ENCODE measurements at places on chromosomes 5 and 9.

GRCh38 chr5:56185768-56186311 is 47.3 kb downstream of the ANKRD55 start:
- no peak for DNase-seq

DNA sequence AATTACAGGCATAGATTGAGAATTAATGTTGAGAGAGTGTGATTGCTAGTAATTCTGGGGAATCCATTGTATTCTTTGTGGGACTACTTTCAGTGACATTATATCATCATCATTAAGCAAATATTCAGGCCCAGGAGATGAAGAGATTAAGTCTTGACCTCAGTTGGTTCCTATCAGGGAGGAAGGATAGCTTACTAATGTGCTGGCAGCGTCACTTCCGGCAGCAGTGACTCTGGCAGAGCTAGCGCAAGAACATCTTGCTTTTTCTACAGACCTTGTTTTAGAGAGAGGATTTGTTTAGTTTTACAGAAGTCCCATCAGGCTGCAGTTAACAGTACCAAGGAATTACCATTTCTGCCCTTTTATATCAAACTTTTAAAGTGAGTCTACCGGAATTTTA is 20.3 kb downstream of the OSTF1 start:
- DNase-seq = peak; percentile 69

GRCh38 chr5:24492229-24492628 is 152.5 kb downstream of the CDH10 start:
- DNase-seq = no peak

GRCh38 chr5:20959347-20959746 is 971.3 kb upstream of the CDH18 start:
- no peak for DNase-seq

DNA sequence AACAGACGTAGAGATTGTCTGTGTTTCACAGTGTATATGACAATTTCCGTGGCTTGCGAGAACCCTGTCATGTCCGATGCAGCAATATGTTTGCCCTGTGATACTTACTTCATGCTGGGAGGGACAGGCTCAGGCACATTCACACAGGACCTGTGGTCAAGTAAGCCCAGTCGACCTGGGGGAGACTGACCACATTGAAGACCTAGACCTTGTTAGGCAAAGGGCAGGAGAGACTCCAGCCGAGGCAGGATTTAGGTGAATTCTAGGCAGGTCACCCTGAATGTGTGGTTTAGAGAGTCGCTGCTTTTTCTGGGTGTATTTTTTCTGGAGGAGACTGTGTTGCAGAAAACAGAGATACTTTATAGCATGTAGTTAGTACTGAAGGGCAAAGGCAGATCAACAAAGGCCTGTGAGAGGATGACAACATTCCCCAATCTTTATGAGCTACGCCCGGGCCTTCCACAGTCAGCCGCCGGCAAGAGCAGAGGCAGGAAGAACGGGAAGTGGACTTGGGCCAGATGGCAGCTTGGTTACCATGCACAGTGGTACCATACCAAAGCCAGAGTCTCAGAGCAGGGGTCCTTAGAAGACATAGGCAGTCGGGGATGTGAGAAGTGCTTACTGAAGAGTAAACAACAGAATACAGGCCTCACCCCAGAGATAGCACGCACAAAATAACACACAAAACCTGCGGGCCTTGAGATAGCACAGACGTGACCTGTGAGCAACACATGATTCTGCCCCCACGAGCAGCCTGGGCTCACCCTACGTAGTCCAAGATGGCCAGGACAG is 220.7 kb downstream of the CACNA1B start:
- DNase-seq = no peak

GRCh38 chr5:173717959-173718358 is 101.5 kb upstream of the BOD1 start:
- no peak for DNase-seq

DNA sequence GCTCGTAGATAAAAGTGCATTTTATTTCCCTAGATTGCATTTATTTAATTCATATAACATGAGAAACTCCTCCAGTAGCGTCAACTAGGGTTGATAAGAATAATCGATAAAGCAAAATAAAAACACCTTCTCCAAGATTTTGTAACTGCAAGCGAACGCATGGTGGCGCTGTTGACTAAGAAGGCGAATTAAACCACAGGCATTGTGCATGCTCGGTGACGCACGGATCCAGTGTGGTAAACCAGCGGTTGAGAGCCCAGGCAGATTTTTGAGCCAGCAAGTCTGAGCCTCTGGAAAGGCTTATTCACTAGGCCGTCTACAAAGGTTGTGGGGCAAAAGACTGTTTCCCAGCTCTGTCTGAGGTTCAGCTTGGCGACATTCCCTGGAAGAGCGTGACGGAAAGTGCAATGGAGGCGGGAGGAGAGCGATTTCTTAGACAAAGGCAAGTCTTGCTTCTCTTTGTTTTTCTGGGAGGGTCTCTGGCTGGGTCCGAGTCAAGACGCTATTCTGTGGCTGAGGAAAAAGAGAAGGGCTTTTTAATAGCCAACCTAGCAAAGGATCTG is at the start of gene PCDHB3:
PCDHB3 (plus strand) TSS at position 231 of the 563 bp plus-strand sequence; CDS start at position 408, 177 bp downstream.
- peak; percentile 46 for DNase-seq
